Activated CD8-positive, alpha-beta memory T cell treated with anti-CD3 and anti-CD28 coated beads for 36 hours (primary cell): ENCODE measurements at places on chromosomes 11 and 22. TPM values are rescaled to one million over a fixed set of nuclear protein-coding genes. Genes with fewer than 3 reads are reported as not detected.

Gene NOX4
- total RNA-seq: not detected

Gene SCO2
- 4.1 TPM for total RNA-seq

Gene OR2AG1
- total RNA-seq: not detected

Gene TRPC6
- not detected for total RNA-seq

Gene PRR5L
- total RNA-seq: 18.2 TPM

Gene OR51B5
- total RNA-seq: not detected

Gene MUC6
- not detected for total RNA-seq

Gene MRE11
- total RNA-seq: 45.2 TPM

Gene MPZL2
- total RNA-seq: 7.8 TPM

Gene MS4A6E
- total RNA-seq: not detected

Gene OR4D5
- not detected for total RNA-seq

Gene CDON
- 2.3 TPM for total RNA-seq

Gene MMP10
- total RNA-seq: not detected

Gene GUCY1A2
- not detected for total RNA-seq

Gene PLA2G6
- total RNA-seq: 25.5 TPM

Gene GLYATL1
- not detected for total RNA-seq

Gene ART1
- not detected for total RNA-seq

Gene GGTLC2
- total RNA-seq: not detected

Gene APOA1
- total RNA-seq: 0.34 TPM

Gene CECR2
- total RNA-seq: not detected

Gene CSRP3
- total RNA-seq: not detected

Gene CHID1
- 99.0 TPM for total RNA-seq

Gene CNGA4
- not detected for total RNA-seq

Gene PTS
- 32.9 TPM for total RNA-seq

Gene SCGB2A2
- not detected for total RNA-seq

Gene KDELR3
- total RNA-seq: 0.55 TPM

Gene HPX
- total RNA-seq: not detected

Gene DAGLA
- 0.13 TPM for total RNA-seq

Gene ELFN2
- 0.04 TPM for total RNA-seq
